ENCODE measurements at places on chromosomes 13 and 19.
A peak's percentile ranks its signal among the peaks of the same experiment; 100 is the strongest.

GRCh38 chr13:44930963-44931623 lies 58.2 kb downstream of the NUFIP1 start:
- DNase-seq = no peak

DNA sequence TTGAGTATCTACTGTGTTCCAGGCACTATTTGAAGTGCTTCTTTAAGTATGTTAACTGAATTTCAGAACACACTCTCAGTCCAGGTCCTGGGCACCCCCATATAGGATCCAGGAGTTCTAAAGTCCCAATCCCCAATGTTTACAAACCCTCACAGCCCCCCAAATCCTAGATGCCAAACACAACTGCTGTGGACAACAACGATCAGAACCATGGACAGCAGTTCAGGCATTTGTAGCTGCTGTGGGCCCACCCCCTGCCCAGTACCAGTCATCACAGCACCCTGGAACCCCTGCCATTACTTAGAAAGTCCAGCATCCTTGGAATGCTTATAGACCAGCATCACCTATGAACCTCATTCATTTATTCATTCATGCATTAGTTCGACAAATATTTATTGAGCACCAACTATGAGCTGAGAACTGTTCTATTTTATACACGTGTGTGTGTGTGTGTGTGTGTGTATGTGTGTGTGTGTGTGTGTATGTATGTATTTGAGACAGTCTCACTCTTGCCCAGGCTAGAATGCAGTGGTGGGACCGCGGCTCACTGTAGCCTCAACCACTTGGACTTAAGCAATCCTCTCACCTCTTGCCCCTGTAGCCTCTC lies 19.3 kb upstream of the SDHAF1 start:
- DNase-seq = no peak

DNA sequence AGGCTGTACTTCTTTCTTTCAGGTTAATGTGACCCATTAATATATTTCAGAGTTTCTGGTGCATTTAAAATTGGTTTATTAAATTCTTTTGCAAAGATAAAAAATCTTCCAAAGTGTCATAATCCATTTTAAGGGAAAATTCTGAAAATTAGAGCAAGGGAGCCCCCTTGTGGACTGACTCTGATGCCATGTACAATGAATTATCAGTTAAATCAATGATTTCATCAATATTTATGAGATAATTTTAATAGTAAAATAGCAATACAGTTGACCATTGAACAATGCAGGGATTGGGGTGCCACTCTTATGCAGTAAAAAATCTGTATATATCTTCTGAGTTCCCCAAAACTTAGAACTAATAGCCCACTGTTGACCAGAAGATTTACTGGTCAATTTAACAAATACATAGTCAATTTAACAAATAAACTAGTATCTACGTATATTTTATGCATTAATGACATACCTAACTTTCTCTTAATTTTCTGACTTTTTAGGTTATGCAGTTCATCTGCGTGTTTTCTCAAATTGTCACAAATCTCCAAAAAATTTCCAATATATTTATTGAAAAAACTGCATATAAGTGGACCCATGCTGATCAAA lies 479.1 kb upstream of the MIR17HG start:
- no peak for DNase-seq

- peak; percentile 38 for DNase-seq
Observed at GRCh38 chr19:54660964-54661363, 1.8 kb upstream of the LILRB4 start.

GRCh38 chr13:25111585-25111956 lies 15.6 kb downstream of the PABPC3 start:
- no peak for DNase-seq

- DNase-seq = no peak
Observed at GRCh38 chr19:56917998-56918397, 77.5 kb upstream of the PEG3 start.

DNA sequence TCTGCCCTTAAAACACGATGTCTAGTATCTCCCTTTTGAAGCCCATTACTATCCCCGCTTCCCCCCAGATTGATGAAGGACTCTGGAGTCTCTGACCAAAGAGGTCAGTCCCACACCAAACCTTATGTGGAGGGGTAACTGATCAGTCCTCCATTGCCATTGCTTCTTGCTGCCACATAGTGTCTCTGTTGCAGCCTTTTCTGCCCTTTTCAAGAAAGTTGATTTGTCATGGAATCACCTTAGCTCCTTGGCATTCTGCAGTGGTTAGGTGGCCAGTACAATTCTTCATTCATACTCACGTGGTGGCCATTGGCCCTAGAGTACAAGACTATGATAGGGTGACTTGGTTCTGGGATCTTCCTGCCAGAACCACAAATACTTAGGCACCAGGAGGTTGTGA lies 8.4 kb upstream of the HTR2A start:
- no peak for DNase-seq

- no peak for DNase-seq
Observed at GRCh38 chr13:48748681-48749080, 95.0 kb downstream of the CYSLTR2 start.

- no peak for DNase-seq
Observed at GRCh38 chr13:44542361-44542760, 33.8 kb downstream of the TSC22D1 start.

Measured in SIG-M5 (cell line).